ENCODE measurements at places on chromosomes 7 and 10.

DNA sequence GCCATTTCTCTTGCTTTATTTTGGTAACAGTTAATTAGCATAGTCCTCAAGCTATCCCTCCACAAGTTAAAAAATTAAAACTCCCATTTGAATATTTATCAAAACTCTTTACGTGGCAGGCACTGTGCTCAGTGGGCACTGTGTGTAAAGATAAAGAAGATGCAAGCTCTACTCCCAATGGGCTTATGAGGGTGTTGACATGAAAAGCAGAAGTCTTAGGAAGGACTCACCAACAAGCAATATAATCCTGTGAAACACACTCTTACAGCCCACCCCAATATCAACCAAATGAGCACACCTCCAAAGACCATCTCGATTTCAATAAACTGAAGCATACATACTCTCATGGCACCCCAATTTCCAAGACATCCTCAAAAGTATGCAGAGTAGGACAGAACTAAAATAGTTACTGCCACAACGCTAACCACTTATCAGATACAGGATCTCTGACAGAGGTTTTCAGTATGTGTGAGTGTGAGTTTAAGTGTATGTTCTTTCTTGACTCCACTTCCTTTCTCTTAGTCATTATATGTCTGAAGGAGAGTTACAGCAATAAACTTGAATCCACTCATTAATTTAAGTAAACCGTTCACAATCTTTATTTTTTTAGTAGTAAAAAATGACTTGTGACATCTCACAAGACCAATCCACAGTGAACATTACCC, 120.0 kb downstream of the PDE1C start:
- DNase-seq: no peak

DNA sequence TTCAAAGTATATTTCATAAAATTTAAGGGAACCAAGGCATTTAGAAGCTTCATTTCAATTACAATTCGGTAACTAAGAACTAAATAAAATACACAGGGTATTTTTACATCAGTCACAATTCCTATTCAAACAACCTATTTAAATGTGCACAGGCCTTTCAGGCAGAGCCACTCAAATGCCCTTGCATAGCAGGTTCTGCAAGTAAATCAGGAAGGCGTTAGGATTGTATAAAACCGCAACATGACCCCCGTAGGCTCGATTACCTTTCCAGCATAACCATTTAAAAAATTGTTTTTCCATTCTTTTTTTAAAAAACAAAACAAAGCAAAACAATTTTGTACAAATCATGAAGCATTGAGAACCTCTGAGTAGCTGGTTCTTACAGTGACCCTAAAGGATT, 289.9 kb upstream of the SP8 start:
- DNase-seq: peak; percentile 34

DNA sequence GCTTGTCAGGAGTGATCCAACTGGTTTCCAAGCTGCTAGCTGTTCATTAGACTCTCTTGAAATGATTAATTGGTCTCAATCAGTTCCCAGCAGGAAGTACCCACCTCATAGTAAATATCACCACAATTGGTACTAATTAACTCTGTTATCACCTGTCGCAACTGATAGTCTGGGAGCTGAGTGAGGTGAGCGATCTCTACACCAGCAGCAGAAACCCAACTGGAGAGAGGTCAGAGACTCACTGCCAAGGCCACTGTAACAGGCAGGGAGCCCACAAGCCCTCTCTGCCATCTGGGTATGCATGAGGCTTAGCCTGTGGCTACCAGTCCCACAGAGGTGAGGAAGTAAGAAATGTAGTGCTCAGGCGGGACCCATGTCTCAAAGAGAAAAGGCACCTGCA, 245.5 kb downstream of the DYNC1I1 start:
- DNase-seq: peak; percentile 90

DNA sequence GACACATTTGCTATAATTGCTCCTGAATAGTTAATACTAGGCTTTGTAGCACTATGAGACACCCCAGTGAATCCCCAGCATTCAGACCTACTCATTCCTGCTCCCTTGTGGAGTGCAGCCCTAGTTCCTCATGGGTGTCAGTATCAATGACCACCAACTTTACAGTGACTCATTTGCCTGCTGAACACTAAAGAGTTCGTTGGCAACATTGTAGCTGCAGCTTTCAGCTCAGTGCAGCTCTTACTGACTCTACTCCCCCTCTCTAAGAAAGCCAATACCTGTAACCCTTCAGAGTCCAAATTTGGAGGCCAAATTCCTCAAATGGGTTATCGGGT, 127.1 kb upstream of the MTPN start:
- peak; percentile 15 for DNase-seq

- DNase-seq: no peak
Measured at GRCh38 chr7:116093516-116094301, 63.1 kb upstream of the TFEC start.

DNA sequence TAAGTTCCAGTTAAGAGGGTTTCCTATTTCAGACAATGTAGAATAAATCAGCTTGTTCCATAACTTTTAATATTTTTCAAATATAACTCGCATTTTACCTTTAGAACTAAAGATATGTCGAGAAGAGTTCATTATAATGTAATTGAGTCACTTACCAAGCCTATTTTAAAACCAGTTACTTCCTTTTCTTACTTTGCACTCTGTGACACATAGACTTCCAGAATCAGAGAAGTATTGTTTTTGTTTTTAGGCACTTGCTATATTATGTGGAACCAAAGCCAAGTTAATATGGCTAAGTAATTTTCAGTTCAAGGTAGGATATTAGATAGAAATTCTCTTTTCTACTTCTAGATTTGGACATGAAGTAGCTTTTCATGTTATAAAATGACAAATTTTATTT, 182.7 kb upstream of the PRPS1L1 start:
- DNase-seq: no peak

- DNase-seq: no peak
Measured at GRCh38 chr7:15041226-15041625, 138.7 kb upstream of the DGKB start.

GRCh38 chr10:108051218-108051617, 886.7 kb upstream of the SORCS1 start:
- no peak for DNase-seq

DNA sequence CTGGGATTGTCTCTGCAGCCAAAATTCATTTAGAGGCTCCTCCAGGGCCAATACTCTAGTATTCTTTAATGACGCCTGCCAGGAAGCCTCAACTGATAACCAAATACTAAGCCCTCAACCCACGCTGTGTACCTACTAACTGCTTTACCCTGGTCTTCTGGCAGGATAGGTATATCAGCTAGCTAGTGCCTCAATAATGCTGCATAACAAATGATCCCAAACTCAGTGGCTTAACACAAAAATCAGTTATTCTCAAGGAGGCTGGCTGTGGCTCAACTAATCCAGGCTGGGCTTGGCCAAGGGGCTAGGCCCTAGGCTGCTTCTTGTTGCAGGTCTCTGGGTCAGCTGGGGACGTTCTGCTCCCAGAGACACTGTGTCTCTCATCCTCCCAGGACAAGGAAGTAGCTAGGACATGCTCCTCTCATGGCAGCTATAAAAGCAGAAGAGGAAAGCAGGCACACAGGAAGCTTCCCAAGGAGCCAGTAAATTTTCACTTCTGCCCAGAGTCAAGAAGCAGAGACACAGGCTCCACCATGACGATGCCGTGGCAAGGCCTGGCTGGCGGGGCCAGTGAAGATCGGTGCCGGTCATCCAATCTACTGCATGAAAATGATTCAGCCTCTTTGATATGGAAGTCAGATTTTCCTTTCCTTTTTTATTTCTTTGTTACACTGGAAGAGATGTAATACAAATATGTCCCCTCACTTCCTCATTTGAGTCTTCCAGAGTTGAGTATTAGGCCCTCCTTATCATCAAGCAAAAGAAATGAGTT, 28.6 kb upstream of the COL13A1 start:
- no peak for DNase-seq

DNA sequence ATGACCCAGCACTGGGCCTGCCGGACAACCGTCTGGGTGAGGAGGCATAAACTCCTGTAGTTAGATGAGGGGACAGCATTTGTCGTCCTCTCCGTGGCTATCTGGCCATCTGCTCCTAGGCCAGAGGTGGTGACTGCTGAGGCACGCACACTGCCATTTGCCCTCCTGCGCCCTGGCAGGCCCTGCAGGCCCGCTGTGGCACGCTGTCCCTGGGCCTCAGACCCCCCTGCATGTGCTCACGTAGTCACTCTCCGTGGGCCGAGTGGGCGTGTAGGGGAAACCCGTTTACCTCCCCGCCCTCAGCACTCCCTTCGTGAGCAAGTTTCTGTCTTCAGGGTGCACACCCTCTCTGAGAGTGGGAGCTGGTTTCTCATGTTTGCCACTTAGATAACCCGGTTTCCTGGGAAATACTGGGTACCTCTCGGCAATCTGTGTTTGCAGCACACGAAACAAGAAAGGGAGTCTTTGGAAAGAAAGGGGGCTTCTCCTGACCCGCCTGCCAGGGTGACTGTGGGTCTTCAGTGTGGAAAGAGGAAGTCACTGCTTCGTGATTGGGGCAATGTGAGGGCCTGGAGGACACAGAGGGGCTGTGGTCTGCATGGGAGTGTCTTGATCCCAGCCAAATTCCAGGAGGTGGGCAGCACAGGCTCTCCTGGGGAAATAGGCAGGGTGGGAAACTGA, 10.8 kb downstream of the ADAMTS14 start:
- no peak for DNase-seq

DNA sequence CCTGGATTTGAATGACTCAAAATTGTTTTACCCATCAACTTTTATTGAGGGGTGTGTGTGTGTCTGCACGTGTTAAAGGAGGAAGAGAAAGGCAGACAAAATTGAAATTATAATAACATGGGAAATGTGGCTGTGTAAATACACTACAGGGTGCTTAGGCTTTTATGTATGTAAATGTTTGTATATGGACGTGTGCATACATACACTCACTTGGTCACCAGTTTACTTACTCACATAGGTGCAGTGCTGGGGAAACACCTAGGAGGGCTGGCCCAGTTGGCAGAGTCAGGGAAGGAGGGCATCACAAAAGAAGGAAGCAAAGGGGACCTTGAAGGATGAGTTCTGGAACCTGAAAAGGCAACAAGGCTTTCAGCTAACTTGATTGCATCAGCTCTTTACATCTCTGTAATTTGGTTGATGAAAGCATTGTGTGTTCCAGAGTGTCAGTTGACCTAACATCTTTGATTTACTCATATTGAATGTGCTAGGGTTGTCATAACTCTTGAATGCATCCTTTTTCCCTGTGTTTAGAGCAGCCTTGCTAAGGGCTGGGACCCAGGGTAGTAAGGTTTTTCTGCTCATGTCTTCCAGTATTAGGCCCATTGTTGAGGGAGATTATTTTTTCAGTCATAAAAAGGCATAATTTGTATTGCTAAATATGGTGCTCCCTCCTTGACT, 10.2 kb downstream of the WDR11 start:
- no peak for DNase-seq

DNA sequence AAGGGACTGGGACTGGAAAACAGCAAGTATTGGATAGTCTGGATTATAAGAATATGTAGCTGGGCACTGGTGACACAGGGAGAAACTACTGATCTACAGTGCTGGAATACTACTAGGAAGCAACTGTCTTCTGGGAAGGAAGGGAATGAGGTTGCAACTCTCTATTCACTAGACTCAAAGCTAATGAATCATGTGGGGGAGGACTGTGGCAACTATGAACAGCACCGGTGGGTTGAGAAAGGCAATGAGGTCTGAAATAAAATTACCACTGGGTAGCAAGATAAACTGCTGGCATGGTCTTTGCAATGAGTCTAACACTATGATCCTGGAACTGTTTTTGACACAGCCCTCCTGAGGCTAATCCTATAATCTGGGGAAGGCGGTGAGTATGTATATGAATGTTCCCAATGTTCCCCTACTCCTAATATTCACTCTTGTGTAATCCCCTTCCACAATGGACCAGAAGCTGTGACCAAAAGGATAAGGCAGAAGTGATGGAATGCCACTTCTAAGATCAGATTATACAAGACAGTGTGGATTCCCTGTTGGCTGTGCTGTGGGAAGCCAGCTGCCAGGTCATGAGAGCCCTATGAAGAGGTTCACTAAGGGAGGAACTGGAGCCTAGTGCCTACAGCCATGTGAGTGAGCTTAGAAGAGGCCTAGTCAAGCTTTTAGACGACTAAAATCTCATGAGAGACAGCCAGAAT, 101.3 kb upstream of the DNAJB12 start:
- no peak for DNase-seq

DNA sequence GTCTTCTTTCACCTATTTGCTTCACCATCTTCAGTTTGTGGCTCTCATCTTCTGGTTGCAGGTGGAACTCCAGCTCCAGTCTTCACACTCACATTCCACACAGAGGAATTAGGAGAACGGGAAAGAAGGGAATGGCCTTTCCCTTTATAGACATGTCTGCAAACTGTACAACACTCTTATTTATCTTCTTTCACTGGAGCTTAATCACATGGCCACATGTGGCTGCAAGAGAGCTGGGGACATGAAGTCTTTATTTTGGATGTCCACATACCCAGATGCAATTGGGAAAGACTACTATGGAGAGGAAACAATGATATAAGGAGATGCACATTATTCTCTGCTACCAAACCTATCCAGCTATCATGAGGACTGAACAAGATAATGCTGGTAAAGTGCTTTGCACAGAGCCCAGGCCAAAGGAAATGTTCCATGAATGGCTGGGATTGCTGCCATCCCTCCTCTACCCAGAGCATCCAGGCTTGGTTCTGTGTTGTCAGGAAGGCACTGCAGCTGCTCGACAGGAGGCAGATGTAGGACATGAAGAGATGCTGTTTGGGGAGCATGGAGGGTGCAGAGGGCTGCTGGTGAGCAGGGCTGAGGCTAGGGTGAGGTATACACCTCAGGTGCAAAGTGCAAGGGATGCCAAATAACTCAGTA, 183.8 kb upstream of the TBX20 start:
- DNase-seq: no peak

DNA sequence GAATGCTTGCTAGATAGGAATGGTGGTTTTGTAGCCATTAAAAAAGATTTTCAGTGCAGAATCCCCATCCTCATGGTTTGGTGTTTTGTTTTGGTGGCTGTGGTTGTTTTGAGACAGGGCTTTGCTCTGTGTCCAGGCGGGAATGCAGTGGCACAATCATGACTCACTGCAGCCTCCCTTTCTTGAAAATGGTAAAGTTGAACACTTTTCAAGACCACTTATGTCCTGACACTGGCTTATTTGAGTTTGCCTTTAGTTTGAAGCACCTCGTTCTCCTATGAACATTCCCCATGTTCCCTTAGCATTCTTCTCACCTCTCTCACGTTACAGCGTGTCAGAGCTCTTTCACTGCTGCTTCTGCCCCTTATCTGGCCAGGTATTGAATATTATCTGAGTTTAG, 140.1 kb downstream of the LRRC4 start:
- DNase-seq: no peak

DNA sequence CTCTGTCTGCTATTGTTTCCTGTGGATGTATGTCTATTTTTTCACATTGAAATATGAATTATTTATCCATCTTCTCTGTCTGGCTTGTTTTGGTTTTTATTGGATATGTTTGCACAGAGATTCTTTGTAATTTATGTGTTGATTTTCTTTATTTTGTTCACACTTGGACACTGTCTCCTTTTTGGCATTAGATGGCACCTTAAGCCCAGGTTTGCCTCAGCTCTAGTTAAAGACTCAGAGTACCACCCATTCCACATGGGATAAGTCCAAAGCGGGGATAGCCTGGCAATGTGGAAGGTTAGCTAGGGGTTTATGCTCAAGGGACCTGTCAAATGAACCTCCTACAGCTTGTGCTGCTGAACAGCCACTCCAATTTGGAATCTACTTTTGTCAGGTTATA, 14.1 kb downstream of the FEZF1 start:
- DNase-seq: no peak

All from NCI-H1105 treated with DMSO at 0.1 percent for 48 hours (cell line).